ENCODE measurements at places on chromosomes 1 and 21. TPM values are rescaled to one million over a fixed set of nuclear protein-coding genes. Genes with fewer than 3 reads are reported as not detected.

DNA sequence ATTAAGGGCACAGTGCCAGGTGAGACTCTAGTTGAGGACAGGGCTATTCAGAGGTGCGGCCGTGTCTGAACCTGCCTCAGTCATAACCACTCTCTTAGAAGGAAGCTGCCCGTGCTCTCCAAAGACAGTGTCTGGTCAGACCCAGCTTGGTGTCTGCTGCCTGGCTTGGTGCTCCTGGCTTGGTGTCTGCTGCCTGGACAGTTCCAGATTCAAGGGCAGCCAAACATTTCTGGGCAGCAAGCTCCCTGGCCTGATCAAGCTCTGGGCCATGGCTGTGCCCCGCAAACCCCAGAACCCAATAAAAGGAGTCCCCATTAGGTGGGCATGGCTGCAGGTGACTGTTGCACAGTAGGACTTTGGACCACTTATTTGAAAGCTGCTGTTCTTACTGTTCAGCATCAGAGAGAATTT is 27.7 kb downstream of the NEK2 start:
- no peak for DNase-seq

GRCh38 chr1:194378517-194378916 is 1192.1 kb upstream of the B3GALT2 start:
- DNase-seq: no peak

GRCh38 chr1:42463921-42464320 is 835 bp downstream of the CCDC30 start:
- DNase-seq: no peak

- DNase-seq: no peak
Measured at GRCh38 chr1:225838793-225839192, 28.9 kb downstream of the EPHX1 start.

DNA sequence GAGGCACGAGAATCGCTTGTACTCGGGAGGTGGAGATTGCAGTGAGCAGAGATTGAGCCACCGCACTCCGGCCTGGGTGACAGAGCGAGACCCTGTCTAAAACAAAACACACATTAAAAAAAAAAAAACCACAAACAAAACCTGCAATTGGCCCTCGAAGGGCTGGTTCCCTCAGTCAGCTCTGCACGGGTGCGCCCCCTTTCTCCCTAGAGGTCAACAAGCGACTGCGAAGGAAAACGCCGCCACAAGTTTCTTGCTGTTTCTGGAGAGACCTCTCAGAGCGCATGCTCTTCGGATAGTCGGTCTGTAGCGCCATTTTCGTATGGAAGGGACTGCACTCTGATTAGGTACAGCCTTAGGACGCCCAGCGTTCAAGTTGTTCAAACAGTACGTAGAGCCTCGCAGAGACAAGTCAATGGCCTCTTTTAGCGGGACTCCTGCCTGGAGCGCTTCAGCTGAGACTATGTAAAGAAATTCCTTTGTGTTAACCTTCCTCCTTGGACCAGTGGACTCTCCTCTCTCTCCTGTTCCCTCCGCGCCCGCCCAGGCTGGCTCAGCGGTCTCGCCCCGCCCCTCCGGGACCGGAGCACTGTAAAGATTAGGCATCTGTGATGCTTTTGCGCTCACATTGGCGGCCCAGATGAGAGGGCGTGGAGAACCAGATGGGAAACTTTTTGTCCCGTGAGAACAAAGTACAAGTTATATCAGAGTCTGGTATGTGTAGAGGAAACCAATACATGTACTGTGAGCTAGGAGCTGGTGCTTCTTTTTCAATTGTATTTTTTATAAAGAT is 1.0 kb upstream of the CDC14A start:
- DNase-seq: peak; percentile 90

- peak; percentile 29 for DNase-seq
Measured at GRCh38 chr1:187413405-187414169, 584.8 kb downstream of the PLA2G4A start.

- DNase-seq: no peak
Measured at GRCh38 chr1:25645637-25646400, 29.2 kb downstream of the MAN1C1 start.

- DNase-seq: peak; percentile 69
Measured at GRCh38 chr1:78607334-78607927, 12.8 kb upstream of the IFI44L start.

- peak; percentile 85 for DNase-seq
Measured at GRCh38 chr21:46500224-46500861, 41.7 kb downstream of the DIP2A start.

DNA sequence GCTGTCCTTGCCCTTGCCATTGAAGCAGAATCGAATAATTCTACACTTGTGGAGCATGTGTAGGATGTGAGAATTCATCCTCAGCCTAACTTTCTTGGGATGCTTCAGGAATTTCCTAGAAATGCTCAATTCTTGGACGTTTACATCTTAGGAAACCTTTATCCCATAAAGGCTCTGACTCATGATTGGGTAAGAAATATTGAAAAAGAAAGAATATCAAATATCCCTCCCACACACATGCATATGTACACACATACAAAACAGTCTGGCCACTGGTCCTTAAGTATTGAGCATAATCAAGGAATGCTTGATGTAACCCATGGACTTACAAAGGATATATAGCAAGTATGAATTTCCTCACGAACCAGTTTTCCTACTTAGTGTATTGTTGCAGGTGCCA is 83.9 kb upstream of the IPO9 start:
- DNase-seq: peak; percentile 62

- peak; percentile 8 for DNase-seq
Measured at GRCh38 chr1:56397811-56398231, 181.5 kb downstream of the PLPP3 start.

DNA sequence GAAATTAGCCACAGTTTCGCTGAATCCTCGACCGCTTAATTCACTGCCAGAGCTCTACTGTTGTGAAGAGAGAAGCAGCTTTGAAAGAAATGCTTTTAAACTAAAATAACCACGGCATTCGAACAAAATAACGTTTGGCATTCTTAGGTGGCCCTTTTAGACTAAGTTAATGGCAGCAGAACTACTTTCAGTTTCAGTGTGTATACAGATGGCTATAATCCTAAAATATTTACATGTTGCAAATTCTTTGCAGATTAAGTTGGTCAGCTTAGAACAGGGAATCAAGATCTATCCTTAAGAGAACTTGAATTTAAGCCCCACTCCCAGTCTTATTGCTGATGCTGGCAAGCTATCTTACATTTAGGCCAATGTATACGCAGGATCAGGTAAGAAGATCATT is 62.7 kb downstream of the ADSS2 start:
- no peak for DNase-seq

DNA sequence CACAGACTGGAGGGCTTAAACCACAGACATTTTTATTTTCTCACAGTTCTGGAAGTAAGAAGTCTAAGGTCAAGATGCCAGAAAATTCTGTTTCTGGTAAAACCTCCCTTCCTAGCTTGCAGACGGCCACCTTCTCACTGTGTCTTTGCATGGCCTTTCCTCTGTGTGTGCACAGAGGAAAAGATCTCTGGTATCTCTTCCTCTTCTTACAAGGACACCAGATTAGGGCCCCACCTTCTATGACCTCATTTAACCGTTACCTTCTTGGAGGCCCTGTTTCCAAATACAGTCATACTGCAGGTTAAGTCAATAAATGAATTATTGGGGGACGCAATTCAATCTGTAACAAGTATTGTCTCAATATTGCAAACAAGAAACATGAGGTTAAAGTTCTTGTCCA is 63.0 kb upstream of the PRDX6 start:
- DNase-seq: no peak

DNA sequence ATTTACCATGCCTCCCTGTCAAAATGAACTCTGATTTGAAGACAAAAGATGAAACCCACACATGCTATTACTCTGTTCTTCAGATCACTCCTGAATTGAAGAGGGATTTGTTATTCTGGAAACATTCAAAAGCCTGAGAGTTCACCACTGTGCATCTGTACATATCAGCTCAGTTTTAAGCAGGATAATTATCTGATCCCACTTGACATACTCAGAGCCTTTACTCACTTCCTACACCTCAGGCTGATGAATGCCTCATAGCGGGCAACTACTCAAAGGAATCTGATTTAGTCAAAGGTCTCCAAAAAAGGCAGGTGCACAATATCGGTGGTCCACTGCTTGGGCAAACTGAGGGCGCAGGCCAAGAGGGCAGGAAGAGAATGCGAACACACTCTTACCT is 47.5 kb upstream of the LPAR3 start:
- DNase-seq: peak; percentile 67

DNA sequence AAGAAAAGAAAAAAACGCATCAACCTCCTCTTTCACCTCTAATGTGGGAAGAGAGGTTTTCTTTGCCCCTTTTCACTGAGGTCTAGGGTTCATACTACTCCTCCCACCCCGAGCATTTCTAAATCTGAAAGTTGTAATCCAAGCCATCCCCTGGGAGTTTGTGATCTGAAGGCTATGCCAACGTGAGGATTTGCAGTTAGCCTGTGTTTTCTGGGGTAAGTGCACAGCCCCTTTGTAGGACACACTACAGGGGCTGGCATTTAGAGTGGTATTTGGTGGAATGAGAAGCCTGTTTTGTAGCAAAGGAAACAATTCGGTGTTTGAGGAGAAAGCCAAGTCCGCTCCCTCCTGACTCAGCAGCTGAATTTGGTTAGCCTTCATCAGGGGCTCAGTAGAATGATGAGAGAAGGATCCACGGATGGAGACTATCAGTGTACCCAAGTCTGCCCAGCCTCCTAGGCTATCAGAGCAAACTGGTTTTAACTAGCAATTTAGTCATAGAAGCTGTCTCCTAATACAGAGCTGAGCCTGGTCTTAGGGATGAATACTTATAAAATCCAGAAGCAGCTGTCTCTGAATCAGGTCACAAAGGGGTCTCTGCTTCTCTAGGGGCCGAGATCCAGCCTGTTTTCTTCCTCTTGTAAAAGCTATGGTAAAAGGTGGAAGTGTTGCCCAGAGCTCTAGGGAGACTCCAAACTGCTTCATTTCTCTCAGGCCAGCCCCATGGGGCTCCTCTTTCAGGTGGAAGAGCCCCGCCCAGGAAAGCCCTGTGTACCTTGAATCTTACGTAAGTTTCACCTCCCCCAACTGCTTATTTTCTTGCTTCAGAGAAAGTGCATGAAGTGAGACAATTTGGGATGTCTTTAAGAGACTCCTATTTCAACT is 2.1 kb downstream of the PCP4L1 start:
- no peak for DNase-seq

DNA sequence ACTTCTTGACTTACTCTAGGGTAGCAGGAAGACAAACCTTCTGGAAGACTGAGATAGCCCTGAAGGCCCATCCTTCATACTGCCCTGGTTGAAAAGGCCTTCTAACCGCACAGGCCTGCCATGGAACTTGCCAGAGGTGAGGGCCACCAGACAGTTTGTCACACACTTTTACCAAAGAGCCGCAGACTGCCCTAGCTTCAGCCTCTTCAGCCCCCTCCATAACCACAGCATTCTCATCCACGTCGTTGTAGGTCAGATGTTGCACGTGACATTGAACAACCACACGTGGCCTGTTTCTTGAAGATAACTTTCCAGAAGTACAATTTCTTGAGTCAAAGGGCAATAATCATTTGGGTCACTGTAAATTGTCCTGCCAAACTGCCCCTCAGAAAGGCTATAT is 18.9 kb downstream of the ZNF362 start:
- no peak for DNase-seq

- DNase-seq: peak; percentile 84
Measured at GRCh38 chr1:89125913-89126580, at the start of gene GBP2. Gene GBP2 (minus strand): TSS chr1:89126114. CDS start chr1:89121966, 4,148 bp downstream.

- no peak for DNase-seq
Measured at GRCh38 chr1:113245252-113245651, 145.1 kb upstream of the MAGI3 start.

- DNase-seq: no peak
Measured at GRCh38 chr1:76593618-76594017, 273.7 kb upstream of the ST6GALNAC5 start.

DNA sequence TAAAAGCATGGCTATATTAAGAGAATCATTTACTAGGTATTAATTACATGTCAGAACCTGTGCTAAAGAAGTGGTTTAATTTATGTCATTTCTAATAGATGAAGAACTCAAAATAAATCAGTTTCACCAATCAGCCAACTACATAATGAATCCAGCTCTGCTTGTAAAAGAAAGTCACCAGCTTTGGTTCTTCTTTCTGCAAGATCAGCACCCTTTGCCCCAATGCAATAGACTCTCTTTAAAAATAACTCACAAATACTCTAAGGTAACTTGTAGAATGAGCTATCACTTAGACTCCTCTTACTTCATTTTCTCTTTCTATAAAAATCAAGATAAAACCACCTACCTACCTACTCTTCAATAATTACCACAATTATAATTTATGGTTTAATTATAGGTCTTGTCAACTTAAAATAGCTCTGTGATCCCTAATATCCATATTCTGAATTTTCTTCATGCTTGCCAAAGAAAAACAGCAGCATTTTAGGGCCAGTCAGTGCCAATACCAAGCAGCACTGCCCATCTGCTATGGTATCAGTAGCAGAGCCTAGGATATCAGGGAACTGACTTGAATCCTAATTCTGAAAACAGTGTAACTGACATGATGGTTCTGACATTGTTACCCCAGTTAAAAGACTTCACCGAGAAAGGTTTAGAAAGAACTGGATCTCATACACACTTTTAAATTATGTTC is 11.3 kb downstream of the SLC19A2 start:
- DNase-seq: no peak

GRCh38 chr21:35509001-35509704 is 460.1 kb upstream of the RUNX1 start:
- DNase-seq: no peak

- no peak for DNase-seq
Measured at GRCh38 chr1:3333903-3334302, 120.6 kb upstream of the ARHGEF16 start.

DNA sequence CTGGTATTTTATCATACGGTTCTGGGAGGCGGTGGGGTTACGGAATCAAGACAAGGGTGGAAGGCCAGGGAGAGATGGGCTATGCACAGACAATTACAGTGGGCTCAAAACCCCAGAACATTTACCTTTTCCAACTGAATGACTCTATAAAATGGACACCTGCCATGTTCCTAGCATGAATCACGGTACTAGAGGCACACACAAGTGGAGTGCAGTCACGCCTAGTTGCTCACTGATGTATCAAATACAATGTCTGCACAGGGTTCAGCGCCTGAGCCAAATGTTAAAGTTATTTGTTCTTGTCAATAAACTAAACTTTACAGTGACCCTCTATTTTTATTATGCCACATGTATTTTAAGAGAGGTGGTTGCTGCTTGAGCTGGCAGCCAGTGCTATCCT is 121.4 kb downstream of the ATG4C start:
- peak; percentile 35 for DNase-seq

GRCh38 chr1:20153000-20153418 is 13.9 kb downstream of the PLA2G2F start:
- no peak for DNase-seq

DNA sequence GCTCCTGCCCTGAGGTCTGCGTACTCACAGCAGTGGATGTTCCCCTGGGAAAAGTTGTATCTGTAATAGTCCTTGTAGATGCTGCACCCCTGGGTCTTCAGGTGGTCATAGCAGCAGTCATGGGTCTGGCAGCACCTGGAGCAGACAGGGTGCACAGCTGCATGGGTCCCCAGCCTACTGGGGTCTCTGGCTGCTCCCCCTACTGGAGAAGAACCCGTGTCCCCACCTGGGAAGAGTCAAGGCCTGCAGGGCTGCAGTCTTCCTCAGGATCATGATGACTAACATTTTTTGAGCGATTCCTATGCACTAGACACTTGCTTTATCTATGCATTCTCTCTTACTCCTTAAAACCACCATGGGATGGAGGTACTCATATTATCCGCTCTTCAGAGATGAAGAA is 3.9 kb downstream of the PLA2G2D start:
- DNase-seq: no peak

ZNF436 gene
- total RNA-seq: 10.5 TPM

SPRR2A gene
- total RNA-seq: not detected

LCE1F gene
- not detected for total RNA-seq

LCE3E gene
- total RNA-seq: not detected

PRRX1 gene
- total RNA-seq: not detected

ATP1B1 gene
- 76.6 TPM for total RNA-seq

BEST4 gene
- total RNA-seq: not detected
